NCI-H226 (cell line): ENCODE measurements at places on chromosomes 4 and X.

DNA sequence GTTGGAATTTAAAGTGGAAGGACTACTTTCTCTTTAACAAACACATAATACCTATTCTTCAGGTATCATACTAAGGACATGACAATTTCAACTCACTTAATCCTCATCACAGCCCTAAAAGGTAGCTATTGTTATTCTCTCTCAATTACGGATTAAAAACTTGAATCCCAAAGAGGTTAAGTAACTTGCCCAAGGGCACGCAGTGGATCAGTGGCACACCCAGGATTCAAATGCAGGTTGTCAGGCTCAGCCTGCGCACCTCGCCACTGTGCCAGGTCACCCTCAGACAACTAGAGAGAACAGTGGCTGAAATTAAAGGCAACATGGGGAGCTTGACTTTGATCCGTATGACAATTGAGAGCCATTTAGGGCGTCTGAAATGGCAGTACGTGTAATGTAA, 67.6 kb downstream of the MFAP3L start:
- no peak for DNase-seq

- no peak for DNase-seq
Measured at GRCh38 chr4:127249767-127250108, 383.0 kb upstream of the INTU start.

DNA sequence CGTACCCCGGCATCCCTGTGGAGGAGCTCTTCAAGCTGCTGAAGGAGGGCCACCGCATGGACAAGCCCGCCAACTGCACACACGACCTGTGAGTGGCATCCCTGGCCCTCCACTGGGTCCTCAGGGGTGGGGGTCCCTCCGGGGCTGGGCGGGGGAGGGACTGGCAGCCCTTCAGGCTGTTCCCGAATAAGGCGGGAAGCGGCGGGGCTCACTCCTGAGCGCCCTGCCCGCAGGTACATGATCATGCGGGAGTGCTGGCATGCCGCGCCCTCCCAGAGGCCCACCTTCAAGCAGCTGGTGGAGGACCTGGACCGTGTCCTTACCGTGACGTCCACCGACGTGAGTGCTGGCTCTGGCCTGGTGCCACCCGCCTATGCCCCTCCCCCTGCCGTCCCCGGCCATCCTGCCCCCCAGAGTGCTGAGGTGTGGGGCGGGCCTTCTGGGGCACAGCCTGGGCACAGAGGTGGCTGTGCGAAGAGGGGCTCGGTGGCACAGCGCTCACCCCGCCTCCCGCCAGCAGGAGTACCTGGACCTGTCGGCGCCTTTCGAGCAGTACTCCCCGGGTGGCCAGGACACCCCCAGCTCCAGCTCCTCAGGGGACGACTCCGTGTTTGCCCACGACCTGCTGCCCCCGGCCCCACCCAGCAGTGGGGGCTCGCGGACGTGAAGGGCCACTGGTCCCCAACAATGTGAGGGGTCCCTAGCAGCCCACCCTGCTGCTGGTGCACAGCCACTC, 13.7 kb downstream of the FGFR3 start:
- no peak for DNase-seq

- no peak for DNase-seq
Measured at GRCh38 chr4:175127314-175127713, 209.2 kb downstream of the ADAM29 start.

GRCh38 chrX:132407691-132408090, 81.1 kb downstream of the MBNL3 start:
- DNase-seq = no peak

DNA sequence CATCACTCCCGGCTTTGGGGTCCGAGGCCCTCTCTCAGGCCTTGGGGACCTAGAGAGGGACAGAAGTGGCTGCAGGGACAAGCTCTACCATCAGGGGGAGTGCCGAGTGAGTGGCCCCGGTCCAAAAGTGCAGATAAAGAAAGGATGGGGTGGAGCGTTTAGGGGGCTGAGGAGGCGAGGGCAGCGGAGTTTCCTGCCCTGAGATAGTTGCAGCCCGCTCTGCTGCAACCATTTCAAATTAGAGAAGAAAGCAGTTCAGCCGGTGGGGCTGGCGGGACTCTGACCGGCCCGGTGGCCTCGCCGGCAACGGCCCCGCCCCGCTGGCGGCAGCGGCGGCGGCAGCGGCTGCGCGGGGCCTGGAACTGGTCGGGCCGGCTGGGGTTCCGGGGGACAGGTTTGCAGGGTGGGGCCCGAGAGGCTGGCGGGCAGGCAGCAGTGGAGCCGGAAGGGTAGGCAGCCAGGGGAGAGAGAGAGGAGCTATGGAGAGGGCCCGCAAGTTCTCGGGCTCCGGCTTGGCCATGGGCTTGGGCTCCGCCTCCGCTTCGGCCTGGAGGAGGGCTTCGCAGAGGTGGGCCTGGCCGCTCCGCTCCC, 7.6 kb downstream of the DLG3 start:
- no peak for DNase-seq

- DNase-seq = no peak
Measured at GRCh38 chrX:19704132-19704531, 183.3 kb downstream of the SH3KBP1 start.

DNA sequence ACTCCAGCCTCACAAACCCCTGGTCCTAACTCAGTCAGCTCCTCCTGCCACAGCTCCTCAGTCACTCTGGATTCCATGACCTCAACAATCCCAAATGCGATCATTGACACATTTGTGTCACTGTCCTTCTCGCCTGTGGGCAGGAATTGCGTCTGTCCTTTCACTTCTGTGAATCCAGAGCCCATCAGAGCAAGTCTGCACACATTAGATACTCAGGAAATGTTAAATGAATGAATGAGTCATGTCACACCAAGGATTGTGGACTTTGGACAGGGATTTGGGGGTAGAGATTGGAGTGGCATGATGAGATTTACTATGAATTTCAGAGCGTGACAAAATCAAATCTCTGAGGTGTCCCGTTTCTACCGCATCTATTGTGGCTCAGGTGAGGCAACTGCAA, 11.8 kb upstream of the CLDN24 start:
- DNase-seq = no peak

DNA sequence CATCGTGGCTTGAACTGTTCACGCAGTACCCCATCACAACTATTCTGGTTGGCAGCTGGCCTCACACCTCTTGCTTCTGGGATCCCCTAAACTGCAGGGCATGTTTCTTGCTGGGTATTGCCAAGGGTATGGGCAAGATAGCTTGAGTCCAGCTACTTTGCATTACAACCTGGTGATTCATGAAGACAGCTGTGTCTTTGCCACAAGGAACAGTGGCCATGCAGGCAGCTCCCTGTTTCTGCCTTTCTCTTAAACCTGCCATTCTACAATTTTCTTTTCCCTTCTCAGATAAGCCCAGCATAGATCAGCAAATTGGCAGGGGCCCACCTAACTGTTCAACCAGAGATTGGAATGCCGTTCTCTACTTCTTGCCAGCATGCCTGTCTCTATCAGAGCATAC, 42.8 kb downstream of the TENM3 start:
- DNase-seq = peak; percentile 39
